ENCODE measurements at places on chromosomes 16 and 17.
A peak's percentile ranks its signal among the peaks of the same experiment; 100 is the strongest.

GRCh38 chr16:52022177-52022576 is 524.8 kb downstream of the TOX3 start:
- DNase-seq = no peak

DNA sequence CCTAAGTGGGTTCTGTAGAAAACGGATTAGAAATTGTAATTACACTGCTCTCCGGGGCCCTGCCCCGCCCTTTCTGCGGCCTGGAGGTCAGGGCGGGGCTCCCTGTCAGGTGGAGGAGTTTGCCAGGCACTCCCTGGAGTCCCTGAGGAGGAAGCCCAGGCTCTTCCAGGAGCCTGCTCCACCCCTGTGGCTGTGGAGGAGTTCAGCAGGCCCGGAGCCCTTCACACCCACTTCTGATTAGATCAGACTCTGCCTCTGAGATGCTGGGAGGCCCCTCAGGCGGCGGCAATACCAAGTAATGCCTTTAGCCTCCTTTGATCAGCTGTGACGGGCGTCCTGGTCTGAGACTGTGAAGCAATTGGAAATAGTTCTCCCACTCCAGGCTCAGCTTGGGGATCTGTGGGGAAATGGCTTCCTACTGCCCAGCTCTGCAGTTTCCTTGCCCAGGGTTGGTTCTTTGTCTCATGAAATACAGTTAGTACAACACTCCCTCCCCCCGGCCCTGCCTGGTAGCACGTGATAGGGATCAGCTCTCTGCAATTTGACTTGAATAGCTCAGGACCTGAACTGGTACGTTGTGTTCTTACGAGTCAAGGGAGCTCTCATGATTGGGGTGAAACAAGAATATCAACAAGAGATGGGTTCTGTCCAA is 22.3 kb downstream of the BAIAP2 start:
- no peak for DNase-seq

DNA sequence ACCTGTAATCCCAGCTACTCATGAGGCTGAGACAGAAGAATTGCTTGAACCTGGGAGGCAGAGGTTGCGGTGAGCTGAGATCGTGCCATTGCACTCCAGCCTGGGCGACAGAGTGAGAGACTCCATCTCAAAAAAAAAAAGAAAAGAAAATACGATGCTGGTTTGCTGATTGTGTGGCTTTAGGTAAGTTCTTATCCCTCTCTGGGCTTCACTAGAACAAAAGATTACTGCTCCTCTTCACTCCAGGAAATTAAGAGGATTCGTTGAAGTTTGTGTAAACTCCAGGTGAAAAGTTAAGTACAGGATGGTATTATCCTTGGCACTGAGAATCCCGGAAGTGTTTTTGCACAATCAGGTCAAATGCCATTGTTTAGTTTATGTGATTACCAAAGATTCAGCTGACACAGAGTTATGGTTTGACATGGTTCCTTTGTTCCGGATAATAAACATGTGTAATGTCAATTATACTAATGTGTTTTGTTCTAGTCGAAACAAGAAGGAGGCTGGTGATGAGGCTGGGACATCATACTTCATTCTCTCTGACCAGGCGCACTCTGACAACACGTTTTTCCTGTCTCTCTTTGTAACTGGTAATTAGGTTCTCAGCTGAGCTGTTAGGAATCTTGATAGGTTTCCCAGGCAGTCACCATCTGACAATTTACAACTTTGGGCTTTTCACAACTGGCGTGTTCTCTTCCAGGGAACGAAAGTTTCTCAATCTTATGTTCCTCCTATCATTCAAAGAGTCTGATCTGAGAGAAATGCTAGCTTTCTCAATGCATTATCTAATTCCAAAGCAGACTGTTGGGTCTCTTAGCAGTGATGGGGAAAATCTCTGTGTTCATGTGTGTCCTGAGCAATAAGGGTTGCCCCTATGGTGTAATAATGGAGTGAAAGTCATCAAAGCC is 10.8 kb upstream of the TAOK1 start:
- DNase-seq = no peak

- no peak for DNase-seq
Measured at GRCh38 chr16:71296584-71297340, 7.6 kb upstream of the CMTR2 start.

DNA sequence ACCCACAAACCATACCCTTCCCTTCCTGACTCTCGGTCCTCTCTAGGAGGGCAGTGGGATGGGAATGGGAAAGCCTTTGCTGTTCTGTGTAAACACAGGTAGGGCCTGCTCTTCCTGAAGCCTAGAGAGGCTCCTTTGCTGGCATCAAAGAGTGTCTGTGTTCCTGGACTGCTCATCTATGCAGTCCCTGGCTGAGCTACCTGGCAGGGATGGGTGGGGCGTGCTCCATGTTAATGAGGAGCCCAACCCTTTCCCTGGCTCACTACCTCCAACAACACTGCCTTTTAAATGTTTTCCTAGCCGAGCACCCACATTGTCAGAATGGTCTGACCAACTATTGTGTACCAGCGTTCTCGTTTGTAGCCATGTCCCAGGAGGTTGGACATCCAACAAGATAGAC is 26.6 kb upstream of the NAGLU start:
- no peak for DNase-seq

DNA sequence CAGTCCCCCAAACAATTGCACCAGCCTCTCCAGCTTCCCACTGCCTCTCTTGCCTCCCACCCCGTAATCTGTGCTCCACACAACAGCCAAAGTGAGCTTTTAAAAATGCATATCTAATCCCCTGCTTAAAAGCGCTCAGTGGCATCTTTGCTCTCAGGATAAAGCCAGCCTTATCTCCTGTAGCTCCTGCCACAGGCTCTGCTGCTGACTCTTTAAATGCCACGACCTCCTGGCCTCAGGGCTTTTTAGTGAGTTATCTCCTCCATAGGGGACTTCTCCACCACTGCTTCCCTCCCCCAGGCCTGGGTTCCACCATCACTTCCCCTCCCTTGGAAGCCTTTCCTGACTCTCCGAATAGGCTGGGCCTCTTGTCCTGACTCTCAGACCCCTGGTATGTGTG is 98.6 kb downstream of the GNAO1 start:
- no peak for DNase-seq

DNA sequence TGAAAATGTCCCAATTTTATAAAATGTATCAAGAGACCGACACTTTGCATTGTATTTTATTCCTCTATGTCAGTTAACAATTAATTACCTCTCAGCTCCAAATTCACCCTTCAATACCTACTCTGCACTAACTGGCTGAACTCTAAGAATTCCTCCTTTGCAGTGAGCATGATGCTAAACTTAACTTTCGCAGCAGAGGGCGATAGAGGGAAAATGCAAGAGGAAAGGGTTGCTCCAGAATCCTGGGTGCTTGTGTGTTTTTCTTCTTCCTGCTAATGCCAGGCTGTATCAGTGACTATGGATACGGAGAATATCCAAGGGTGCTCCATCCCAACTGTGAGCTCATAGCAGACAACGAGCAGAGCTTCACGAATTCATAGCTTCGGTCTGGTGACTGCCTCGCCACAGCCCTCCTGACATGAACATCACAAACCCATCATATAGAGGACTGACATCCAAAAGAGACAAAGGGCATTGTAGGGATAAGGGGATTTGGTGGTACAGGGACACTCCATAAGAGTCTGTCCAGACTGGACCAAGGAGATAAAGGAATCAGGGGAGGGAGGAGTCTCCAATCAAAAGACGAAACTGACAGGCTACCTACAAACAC is 172.9 kb downstream of the STX8 start:
- DNase-seq = peak; percentile 16

- no peak for DNase-seq
Measured at GRCh38 chr17:70642059-70642458, 472.7 kb downstream of the KCNJ2 start.

- no peak for DNase-seq
Measured at GRCh38 chr17:79322211-79323123, 247.8 kb downstream of the ENGASE start.

GRCh38 chr16:28011223-28011622 is 52.3 kb downstream of the GSG1L start:
- no peak for DNase-seq

GRCh38 chr17:65294181-65294719 is 157.1 kb downstream of the RGS9 start:
- peak; percentile 87 for DNase-seq

GRCh38 chr17:78210111-78210510 is 3.9 kb upstream of the BIRC5 start:
- no peak for DNase-seq

DNA sequence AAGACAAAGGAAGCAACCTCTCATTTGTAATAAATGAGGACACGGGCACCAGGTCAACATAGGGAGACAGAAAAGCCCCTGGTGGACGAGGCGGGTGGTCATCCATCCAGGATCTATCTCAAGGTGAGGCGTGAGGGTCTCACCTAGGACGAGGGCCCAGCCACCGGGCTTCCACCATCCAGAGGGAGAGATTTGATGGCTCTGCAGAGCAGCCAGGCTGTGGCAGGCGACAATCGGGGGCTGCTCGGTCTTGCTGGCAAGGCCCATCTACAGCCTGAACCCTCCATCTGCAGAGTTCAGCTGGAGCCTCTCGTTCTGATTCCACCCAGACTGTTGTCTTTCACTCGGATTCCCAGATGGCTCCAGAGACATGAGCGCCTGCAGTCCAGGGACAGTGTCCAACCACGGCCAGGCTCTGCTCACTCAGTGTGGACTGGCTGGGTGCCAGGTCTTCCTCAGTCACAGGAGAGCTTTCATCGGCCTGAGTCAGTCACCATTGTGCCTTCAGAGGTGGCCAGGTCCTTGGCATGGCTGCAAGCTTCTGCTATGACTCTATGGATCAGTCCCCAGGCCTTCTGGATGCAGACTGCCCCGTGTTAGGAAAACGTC is 5.9 kb downstream of the LITAFD start:
- peak; percentile 70 for DNase-seq

DNA sequence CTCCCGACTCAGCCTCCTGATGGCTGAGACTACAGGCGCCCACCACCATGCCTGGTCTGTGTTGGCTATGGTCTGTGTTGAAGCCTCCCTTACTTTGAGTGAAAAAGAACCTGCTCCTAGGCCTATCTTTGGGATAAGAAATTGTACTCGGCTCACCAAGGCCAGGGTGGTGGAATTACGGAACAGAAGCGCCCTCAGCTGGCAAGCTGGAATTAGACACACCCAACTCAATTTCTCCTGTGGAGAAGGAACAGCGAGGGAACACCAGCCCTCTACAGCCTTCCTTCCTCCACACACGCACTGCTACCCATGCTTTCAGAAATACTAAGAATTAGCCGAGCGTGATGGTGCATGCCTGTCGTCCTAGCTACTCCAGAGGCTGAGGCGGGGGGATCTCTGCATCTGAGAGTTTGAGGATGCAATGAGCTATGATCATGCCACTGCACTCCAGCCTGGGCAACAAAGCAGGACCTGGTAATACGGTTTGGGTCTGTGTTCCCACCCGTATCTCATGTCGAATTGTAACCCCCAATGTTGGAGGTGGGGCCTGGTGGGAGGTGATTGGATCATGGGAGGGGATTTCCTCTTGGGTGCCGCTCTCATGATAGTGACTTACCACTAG is 40.1 kb upstream of the RBBP6 start:
- DNase-seq = peak; percentile 29

DNA sequence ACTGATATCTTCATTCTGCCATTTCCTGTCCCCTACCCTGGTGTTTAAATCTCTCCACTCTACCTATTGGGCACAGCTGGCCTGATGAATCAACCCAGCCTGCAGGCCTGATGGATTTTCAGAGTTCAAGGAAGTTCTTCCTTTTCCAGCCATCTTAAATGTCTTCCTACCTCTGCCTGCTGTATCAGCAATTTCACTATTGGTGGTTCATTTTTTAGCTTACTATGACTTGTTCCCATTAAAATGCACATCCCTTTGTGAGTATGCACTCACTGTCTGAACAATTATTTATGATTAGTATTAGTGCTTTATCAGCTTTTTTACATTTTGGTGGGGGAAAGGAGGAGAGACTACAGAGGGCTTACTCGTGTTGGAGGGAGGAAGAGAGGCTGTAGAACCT is 48.6 kb upstream of the CRHR1 start:
- DNase-seq = no peak

GRCh38 chr17:39208136-39208535 is 8.1 kb downstream of the RPL19 start:
- no peak for DNase-seq

GRCh38 chr17:57441270-57441600 is 184.9 kb downstream of the MSI2 start:
- DNase-seq = no peak

DNA sequence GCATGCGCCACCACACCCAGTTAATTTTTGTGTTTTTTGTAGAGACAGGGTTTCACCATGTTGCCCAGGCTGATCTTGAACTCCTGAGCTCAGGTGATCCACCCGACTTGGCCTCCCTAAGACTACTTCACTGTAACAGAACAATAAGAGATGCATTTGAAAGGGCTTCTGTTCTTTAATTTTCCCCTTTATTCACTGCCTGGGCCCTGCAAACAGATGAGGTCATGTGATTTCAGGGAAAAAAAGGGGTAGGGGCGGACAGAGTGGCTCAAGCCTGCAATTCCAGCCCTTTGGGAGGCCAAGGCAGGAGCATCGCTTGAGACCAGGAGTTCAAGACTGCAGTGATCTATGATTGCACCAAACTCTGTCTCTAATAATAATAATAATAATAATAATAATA is 36.3 kb downstream of the TMEM114 start:
- DNase-seq = no peak

DNA sequence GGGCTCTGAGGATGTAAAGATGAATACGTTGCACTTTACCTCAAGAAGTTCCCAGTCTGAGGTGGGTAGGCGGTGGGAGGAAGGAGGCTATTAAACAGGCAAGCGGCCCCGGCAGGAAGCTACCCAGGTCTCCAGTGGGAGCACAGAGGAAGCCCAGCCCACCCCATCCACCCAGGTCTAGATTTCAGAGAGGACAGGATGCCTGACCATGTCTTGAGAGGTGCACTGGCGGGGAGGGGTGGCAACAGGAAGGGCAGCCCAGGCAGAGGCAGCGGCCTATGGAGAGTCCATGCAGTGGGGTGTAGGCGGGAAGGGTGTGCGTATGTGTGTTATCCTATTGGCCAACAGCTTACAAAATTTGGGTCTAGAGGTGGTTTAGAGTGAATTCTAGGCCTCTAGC is 13.9 kb downstream of the SARM1 start:
- DNase-seq = no peak

DNA sequence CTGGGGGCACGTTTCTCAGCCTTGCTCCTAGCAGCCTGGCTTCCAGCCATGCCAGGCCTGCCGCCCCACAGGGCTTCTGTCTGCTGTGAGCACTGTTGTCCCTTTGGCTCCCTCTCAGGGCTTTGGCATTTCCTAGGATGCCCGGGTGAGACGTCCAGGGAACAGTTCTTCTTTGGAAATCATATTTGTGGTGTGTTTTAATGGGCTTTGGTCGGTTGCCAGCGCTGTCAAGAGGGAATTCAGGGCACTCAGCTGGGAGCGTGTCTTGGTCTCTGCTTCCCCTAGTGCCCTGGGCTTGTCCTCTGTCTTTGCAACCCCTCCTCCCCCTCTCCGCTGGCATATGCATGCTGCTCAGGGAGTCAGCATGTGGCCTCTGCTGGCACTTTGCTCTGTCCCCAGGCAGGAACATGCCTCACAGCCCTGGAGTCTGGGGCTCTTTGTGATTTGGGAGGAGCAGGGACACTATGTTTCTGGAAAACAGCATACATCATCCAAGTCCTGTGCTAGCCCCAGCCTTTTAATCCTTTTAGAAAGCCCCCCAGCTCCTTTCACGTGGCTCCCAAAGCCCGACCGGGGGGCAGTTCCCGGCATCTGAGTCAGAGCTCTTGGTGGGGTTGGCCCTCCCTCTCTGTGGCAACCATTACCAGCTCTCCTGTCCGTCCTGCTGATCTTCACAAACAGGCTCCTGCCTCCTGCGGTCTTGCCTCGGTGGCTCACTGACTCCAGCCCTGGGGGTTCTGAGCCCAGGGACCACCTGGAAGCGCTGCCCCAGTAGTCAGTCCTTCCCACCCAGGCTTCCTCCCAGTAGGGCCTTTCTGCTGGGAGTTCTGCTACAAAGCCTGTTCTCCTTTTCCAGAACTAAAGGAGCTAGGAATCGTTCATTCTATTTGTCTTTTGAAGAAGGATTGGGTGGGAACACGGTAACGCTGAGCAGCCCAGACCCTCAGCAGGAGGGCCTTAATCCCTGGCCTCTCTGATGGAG is 26.7 kb downstream of the SAP30BP start:
- DNase-seq = peak; percentile 65

Measured in AG08396 (cell line).